ENCODE measurements at places on chromosomes 12 and 14.

DNA sequence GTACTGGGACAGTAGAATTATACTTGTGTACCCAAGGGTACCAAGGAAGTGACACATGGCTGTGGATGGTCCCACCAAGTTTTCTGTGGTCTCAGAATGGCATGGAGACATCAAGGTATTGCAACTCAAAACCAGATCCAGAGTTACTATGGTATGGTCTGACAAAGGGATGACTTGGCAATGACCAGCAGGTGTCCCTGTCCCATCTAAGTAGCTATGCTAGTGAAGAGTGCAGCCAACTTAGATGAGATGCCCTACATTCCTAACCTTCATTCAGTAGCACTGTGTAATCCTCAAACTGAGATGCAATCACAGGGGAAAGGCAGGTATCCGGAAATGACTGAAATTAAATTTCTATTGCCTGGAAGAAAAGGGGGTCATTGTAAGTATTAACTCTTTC, 188.7 kb upstream of the TMEM260 start:
- no peak for DNase-seq

DNA sequence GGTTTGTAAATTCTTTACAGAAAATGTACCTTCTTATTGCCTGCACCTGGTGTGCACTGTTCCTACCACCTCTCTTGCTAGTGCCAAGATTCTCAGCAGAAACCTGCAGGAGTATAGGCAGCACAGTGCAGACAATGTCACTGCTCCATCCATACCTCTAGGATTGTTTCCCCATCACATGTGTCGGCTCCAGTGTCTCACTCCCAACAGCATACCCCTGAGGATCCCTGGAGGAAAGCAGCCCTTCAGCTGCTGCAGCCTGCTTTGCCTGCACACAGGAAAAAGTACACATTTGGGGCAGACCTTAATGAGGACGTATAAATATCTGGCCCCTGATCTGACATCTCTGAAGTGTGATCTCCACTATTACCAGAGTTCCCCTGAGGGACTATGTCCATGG, 235.5 kb downstream of the MDGA2 start:
- DNase-seq = no peak

GRCh38 chr14:22883173-22883976, at the start of gene REM2:
REM2 (plus strand) TSS chr14:22883222; CDS start chr14:22883288, 66 bp downstream.
- DNase-seq = no peak

- DNase-seq = no peak
These were observed 38.0 kb downstream of the RIMBP2 start for GRCh38 chr12:130677957-130678558.

DNA sequence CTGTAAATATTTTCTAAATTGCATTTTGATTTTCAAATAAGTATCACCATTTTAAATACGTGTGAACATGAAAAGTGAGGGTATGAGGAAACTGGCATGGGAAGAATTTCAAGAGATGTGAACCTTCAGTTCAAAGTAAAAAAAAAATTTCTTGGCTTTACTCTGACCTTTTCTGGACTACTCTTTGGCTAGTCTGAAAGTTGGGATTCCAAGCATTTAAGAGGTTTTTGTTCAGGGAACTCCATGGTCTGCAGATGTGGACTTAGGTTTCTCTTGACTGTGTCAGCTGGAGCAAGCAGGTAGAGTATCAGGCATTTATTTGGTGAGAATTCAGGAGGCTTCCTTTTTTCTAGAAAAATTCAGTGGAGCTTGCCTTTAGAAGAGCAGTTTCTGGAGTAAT, 311.6 kb downstream of the LRIG3 start:
- no peak for DNase-seq

- no peak for DNase-seq
These were observed 130.5 kb downstream of the ZFP36L1 start for GRCh38 chr14:68662392-68662791.

DNA sequence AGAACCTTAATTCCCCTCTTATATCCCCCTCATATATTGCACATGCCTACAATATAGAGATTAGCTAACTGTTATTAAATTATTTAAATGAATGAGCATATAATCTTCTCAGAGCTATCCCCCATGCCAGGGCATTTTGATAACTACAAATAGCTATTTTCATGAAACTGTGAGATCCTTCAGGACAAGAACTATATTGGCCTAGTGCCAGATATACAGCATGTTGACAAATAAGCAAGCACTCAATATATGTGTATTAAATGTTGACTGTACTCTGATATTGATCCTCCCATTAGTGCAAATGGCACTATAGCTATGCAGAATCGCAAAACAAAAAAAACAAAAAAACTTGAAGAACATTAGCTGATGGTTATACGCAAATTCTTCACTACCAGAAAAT, 134.1 kb upstream of the OTX2 start:
- DNase-seq = no peak

GRCh38 chr14:95609398-95609990, 74.6 kb downstream of the GLRX5 start:
- DNase-seq = no peak

- DNase-seq = no peak
These were observed 876 bp downstream of the LUM start for GRCh38 chr12:91110311-91110924.

DNA sequence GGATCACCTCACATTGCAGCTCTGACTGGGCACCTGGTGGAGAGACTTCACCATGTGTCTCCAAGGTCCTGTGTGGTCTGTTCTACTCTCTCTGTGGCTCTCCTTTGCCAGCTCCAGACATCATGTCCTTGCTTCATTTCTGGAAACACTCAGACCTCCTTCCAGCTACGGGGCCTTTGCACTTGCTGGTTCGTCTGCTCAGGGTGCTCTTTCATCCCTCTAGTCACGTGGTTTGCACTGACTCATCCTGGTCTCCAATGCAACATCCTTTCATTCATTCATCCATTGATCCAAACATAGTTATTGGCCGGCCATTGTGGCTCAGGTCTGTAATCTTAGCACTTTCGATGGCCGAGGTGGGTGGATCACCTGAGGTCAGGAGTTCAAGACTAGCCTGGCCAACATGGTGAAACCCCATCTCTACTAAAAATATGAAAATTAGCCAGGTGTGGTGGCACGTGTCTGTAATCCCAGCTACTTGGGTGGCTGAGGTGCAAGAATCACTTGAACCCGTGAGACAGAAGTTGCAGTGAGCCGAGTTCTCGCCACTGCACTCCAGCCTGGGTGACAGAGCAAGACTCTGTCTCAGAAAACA, 23.9 kb upstream of the CCDC63 start:
- no peak for DNase-seq

GRCh38 chr12:43883748-43884147, 47.9 kb downstream of the TMEM117 start:
- no peak for DNase-seq

DNA sequence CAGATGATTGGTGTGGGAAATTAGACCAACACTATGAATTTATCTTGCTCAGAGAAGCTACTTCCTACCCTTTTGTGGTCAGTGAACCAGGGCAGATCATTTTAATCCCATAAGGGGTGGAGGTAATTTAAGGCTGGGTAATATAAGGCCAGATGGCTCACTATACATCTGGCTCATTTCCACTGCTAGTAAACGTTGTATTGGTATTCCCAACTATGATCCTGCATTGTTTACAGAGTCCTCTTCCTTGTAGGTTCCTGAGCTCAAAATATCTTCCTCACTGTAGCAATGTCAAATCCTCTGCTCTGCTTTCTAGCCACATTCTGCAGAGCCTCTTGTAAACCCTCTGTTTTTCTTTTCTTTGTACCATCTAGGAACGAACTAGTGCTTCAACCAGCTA, 93.0 kb upstream of the MGAT4C start:
- DNase-seq = no peak

DNA sequence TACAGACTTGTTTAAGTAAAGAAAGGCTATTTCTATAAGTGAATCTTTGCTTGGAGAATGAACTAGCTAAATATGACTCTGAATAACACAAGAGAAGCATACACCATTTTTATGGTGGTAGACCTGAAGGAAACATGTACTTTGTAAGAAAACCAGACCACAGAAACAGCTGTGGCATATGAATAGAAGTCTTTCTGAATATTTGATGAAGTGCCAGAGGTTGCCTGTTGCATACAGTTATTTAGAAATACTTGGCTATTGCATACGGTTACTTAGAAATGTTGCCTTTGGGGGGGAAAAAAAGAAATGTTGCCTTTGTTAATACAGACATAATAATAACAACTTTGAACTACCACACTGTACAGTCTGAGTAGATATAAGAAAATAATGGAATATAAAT, 16.8 kb upstream of the LEMD3 start:
- no peak for DNase-seq

DNA sequence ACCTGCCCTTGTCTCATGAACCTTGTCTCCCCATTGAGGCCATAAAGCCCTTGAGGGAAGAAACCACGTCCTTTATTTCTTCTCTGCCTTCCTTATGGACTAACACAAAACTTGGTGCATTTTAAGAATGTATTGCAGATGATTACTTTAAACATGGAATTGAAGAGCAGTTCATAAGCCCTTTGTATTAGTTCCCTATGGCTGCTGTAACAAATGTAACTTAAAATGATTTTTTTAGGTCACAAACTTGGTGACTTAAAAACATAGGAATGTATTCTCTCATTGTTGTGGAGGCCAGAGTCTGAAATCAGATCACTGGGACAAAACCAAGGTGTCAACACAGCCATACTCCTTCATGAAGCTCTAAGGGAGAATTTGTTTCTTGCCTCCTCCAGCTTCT, 185.5 kb downstream of the PHLDA1 start:
- no peak for DNase-seq

GRCh38 chr12:16299403-16299802, 21.9 kb upstream of the SLC15A5 start:
- no peak for DNase-seq

DNA sequence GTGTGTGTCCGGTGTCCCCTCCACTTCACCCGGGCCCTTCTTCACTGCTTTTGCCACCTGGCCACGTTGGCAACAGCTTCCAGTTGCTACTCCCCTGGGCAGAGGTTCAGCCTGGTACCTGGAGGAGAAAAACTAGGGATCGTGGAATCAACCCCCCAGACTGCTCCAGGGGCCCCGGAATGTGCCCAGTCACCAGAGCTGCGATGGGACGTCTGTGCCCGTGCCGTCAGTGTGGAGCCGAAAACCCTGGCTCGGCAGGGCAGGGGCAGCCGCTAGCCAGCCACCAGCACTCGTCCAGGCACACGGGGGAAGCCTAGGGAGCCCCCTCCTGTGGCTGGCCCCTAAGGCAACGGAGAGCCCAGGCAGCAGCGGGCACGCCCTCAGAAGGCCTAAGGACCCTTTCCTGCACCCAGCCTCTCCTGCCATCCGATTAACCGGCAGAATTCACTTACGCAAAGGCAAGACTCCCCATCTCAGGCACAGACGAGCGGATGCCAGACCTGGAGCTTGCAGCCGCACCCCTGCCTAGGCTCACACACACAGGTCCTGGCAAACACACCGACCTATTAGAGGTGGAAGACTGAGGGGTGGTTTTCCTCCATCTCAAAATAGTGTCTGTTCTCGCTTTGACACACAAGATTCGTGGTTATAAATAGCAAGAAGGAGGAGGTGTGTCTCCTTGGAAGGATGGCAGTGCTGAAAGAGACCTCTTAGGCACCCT, 62.6 kb downstream of the FBXL14 start:
- no peak for DNase-seq

DNA sequence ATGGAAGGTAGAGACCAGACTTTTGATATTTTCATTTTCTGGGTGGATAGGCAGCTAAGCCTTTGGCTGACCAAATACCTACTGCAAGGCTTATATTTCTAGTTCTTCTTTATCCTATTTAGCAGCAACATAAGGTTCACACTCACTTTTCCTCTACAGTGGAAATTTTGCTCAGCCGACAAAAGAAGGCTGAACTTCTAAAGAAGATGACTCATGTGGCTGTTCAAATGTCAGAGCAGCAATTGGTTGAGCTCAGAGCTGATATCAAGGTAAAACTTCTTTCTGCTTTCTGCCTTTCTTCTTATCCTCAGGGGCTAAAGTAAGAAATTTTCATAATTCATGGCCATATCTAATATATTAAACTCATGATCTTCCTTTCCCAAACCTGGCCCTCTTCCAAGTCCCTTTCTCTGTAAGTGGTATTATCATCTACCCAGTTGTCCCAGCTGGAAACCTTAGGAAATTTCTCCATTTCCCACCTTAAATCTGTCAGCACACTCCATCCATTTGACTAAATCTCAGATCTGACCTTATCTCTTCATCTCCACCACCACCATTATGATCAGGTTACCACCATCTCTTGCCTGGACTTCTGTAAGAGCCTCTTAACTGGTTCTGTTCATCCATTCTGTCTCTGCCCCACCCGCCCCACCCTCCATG, 19.8 kb upstream of the KCNH3 start:
- no peak for DNase-seq

Measured in activated CD4-positive, alpha-beta T cell treated with anti-CD3 and anti-CD28 coated beads, Interleukin-2, amount 50 U/mL, for 24 hours (primary cell).